Hippocampal formation (tissue), 2 donors: ENCODE measurements at places on chromosomes 3 and 15.

DNA sequence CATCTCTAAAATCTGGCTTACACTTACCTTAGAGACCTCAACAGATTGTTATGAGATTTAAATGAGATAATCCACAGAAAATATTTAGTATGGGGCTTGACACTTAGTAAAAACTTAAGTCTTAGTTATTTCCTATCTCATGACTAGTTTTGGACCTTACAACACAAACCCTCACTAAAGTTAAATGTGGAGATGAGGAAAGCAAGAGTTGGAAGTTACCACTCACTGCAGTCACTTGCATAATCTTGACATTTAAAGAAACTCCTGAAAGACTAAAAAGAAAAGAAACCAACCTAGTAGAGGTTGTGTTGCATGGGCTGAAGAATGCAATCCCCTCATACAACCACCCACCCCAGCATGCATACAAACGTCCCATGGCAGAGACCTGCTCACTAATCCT lies 40.1 kb downstream of the ITGB5 start:
- no peak for DNase-seq

DNA sequence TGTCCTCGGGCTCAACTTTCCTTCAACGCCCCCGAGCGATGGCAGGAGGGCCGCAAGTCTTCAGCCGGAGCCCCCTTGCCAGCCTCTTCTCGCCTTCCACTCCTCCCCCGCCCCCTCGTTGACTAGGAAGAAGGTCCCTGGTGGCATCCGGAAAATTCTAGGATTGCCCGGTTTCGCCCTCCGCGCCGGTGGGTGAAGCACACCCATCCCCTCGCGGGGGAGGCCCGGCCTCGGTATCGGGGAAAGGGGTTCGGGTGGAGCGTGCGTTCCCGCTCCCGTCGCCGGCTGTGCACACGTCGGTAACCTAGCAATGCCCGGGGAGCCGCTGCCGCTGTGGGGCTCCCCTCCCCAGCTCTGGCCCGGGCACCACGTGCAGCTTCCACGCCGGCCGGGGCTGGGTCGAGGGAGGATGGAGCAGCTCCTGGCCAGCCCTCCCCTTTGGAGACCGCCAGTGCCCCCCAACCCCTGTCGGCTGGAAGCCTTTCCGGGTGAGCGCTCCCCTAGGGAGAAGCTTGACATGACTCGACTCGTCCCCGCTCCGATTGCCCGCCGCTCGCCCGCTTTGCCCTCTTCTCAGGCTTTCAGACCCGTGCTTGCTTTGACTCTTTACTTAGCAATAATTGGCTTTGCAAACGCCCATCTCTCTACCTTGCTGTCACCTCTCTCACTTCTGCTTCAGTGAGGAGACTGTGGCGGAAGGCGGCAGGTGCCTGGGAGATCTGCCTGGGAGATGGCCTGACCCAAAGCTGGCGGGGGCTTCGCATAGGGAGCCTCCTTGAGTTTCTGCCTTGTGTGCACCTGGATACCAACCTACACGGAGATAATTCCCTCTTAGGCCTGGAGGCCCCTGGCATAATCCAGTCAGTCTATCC lies 1.3 kb downstream of the CACNA1D start:
- DNase-seq: peak; percentile 31

GRCh38 chr3:38036906-38037305 lies 2.1 kb upstream of the DLEC1 start:
- no peak for DNase-seq

- DNase-seq: no peak
These were observed 83.6 kb downstream of the MYO9A start for GRCh38 chr15:72034351-72034750.

- no peak for DNase-seq
These were observed 10.1 kb downstream of the ITGA11 start for GRCh38 chr15:68421798-68422402.

DNA sequence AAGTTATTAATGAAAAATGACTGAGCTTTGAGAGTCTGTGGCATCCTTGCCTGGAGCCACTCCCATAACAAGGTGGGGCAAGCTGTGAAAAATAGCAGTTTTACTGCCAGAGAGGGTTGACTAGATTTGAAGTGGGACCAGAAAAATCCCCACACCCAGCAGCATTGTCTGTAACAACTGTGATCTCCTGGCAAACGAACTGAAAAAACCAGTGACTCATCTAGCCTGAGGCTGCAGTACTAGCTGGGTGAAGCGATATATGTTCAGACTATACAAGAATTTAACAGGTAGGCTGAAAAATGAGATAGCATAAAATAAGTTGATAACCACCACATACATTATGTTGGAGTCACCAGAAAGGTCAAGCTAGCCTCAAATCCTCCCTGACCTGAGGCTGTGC lies 64.0 kb downstream of the DPH6 start:
- DNase-seq: no peak

DNA sequence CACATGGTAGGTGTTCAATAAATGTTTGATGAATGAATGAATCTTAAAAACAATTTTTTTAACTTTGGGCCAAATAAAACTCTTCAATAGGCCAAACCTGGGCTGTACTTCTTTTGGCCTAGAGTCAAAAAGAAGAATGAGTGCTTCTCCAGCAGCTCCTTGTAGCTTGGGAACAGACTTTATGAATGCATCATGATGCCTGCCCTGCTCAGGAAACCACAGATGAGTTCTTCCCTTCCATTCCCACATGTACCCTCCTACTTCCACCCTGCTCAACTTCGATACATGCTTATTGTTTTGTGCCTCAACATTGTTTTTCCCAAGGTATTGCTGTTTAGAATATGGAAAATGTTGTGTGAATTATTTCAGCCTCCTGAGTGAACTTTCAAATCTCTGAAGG lies 87.0 kb downstream of the FILIP1L start:
- DNase-seq: no peak
